NCI-H146 (cell line): ENCODE measurements at places on chromosomes 3 and 15.
A peak's percentile ranks its signal among the peaks of the same experiment; 100 is the strongest.

DNA sequence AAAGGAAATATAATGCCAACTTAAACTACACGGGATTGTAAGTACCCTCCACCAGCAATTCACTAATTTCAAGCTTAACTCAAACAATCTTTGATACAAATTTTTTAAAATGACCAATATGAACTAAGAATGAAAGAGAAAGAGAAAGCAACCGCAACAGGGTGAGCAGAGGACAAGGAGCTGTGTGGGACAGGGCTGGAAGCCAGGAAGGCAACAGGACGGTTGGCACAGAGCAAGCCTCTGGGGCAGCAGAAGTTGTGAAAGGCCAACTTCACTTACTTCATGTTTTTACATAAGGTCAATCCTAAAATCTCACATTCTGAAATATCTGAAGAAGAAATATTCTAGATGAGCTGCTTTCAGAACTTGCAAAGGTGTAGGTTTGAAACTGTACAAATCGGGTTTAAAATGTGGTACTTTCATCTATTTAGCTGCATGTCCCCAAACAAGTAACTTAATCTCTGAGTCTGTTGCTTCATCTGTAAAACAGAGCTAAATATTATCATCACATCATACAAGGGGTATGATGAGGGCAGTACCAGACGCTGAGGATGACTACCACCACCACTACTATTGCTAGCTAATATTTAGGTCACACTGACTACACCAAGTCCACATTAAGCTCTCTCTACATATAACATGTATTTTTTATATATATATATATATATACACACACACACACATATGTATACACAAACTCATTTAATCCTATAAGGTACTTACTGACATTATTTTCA, 101.7 kb downstream of the IGSF11 start:
- no peak for DNase-seq

- DNase-seq, result no peak
Observed at GRCh38 chr3:53092942-53093341, 37.3 kb downstream of the RFT1 start.

- peak; percentile 43 for DNase-seq
Observed at GRCh38 chr3:182621435-182622240, 171.7 kb upstream of the ATP11B start.

- no peak for DNase-seq
Observed at GRCh38 chr15:35145336-35145735, 60.2 kb upstream of the NANOGP8 start.

GRCh38 chr15:88878720-88879184, 16.6 kb downstream of the HAPLN3 start:
- DNase-seq, result peak; percentile 45
